Chondrocyte (in vitro differentiated cells): ENCODE measurements at places on chromosomes 7 and 10. TPM values are rescaled to one million over a fixed set of nuclear protein-coding genes. Genes with fewer than 3 reads are reported as not detected.
A peak's percentile ranks its signal among the peaks of the same experiment; 100 is the strongest.

DNA sequence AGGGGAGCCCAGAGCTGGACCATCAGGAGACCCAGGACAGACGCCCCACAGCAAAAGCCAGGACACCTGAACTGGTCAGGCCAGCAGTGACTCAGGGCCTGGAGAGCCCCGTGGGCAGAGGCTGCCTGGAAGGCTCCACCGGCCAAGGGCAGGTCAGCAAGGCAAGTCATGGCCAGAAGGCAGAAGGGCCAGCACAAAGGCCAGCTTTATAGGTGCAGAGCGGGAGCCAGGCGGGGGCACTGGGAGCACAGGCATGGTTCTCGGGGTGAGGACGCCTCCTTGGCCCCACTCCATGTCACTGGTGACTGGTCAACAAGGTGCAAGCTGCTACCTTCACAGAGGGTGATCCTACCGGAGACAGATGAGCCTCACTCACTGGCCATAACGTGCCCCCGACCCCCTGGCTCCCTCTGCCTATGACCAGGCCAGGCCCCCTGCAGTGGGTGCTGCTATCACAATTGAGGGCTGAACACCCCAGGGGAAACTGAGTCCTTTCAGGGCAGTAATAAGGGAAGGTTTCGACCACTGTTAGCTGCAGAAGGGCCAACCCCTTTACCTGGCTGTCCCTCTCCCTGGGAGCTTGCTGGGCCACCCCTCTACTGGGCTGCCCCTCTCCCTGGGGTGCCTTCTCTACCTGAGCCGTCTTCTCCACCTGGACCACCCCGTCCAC is 317.4 kb downstream of the PTPRN2 start:
- H3K4me1 ChIP-seq: no peaks in the 10 kb centered on the region
- no peaks in the 10 kb centered on the region for H3K36me3 ChIP-seq
- H3K4me3 ChIP-seq: no peak overlapping the region
- no peak overlapping the region for H3K27ac ChIP-seq
- no peaks in the 10 kb centered on the region for H3K27me3 ChIP-seq

GRCh38 chr7:134985894-134986362 is 380 bp upstream of the AGBL3 start:
- H3K4me1 ChIP-seq: peaks cover 23% of the 10 kb centered on the region
- no peak for DNase-seq
- H3K27me3 ChIP-seq: no peaks in the 10 kb centered on the region
- H3K36me3 ChIP-seq: peaks cover 4% of the 10 kb centered on the region
- H3K27ac ChIP-seq: peak overlapping the region; percentile 87
- H3K4me3 ChIP-seq: peak overlapping the region; percentile 95

DNA sequence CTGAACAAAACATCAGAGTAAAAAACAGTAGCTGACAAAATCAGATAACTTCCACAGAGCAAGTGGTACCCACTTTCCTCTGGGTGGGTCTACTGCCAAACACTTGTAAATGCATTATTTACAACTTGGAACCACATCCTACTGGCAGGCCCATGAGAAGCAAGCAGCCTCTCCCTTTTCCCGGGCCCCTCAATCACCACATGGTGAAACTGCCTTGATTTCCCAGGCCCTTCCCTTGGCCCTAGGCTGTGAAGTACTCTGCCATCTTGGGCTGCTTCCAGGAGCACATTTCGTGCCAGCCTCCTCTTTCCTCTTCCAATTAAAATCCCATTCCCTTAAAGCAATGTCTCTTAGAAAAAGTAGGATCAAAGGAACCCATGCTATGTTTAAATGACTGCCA is 71.4 kb downstream of the CUZD1 start:
- no peak overlapping the region for H3K4me3 ChIP-seq
- DNase-seq: no peak

DNA sequence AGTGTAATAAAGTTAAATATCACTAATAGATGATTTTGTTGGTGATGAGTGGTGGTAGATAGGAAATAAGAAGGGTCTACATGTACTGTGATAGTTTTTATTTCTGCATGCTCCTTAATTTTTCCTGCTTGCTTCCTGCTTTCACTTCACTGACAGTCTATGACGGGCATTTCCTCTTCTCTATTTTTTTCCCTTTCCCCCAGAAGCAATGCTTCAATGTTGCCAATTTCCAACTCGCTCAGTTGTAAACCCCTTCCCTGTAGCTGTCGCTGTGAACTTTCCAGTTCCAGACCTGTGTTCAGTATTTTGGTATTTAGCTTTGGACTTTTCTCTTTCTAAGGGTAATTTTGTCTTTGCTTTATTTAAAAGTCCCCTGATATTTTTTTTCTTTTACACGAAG is 123.5 kb upstream of the AGR3 start:
- H3K4me1 ChIP-seq: peaks cover 11% of the 10 kb centered on the region
- H3K36me3 ChIP-seq: no peaks in the 10 kb centered on the region
- H3K27ac ChIP-seq: no peak overlapping the region
- no peak for DNase-seq

Gene AMPH
- total RNA-seq: 2.3 to 21.8 TPM (median 2.9 TPM) in 3 replicates

Gene ALDH18A1
- 132 to 200 TPM (median 134 TPM) in 3 replicates for total RNA-seq
